ENCODE measurements at places on chromosomes 2 and 18.

GRCh38 chr18:39951142-39951720, 2003.8 kb upstream of the PIK3C3 start:
- no peak for DNase-seq

DNA sequence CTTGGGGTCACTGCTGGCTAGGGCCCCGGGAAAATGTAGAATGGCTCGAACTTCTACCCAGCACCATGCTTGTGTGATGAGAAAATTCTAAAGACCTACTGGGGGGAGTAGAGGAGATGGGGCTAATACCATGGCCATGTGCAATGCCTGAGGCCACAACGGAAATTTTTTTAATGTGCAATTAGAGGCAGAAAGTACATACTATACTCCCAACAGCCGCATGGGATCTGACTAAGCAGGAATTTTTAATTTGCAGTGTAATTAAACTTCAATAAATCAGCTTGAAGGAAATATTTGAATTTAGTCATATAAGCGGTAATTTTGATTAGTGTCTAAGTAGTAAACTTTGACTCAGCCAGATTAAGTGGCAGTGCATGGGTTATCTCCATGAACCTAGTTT, 53.2 kb upstream of the CNGA3 start:
- no peak for DNase-seq

- no peak for DNase-seq
Observed at GRCh38 chr2:75466708-75467311, 93.9 kb downstream of the EVA1A start.

GRCh38 chr2:10017313-10017941, 25.9 kb upstream of the KLF11 start:
- DNase-seq = no peak

DNA sequence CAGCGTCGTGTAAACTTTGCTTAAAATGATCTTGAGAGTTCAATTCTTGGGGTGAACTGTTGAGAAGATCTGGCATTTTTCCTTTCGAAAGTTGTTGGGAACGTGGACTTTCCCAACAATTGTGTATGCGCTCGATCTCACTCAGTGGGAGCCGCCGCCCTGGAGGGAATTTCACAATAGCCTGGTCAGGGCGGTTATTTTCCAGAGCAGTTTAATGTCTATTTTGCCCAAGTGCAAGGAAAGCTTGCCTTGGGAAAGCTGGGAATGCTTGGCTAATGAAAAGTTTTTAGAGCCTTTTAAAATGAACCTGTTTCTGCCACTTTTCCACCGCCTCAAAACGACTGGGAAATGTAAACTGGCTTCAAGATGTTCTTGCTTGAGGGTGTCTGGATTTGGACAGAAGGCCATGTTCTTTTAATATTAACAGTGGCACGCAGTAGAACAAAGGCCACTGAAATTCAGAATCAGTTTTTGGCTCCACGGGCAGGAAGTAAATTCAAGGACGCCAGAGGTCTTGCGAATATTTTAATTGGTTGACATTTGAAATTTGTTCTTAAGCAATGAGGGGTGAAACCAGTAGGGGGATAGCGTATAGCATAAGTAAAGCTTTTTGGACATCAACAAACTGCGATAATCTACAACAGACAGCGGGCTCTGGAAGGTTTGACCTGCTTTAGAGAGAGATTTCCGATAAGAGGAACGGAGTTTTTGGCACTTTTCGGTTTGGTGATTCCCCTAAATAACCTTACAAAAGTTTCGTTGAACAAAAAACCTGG, 1.2 kb downstream of the CFLAR start:
- DNase-seq = no peak

DNA sequence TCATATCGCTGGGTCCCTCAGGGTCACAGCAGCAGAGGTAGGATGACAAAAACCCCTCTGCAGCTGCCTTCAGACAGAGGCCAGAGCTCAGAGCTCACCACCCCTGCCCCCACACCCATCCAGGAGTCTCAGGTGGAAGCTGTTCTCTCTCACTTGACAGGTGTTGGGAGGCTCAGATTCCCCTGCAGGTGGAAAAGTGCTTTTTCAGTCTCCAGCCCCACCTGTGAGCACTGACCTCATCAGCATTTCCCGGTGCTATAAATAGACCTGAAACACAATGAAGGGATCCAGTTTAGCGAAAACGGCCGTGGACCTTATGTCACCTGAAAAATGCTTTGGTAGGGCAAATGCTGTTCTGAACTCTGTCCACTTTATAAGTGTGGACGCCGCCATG, 254.9 kb downstream of the NDUFA10 start:
- DNase-seq = no peak

DNA sequence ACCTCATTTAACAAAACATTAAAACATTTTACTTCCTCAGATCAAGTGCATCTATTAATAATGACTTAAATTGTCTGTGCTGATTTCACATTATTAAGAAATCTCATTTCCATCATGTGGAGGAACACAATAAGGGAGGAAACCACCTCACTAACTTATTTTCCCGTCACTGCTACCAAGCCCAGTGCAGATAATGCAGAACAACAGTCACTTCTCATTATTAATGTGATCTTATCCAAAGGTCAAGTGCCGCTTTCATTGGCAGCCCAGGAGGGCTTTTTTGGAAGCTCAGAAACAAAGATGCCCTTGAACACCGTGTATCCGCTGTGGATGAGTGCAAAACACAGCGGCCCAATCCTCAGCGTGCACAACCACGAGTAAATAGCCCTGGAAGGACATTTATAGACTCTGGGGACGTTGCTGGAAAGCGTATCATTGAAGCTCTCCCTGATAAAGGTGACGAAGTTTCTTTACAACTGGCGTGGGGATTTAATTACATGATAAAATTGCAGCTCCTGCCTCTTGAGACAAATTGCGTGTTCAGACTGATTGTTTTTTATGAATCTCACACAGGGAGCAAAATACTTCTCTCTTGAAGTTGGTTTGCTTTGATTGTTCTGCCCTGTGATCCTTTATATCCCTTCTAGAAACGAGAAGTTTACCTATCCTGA, 13.2 kb downstream of the ASB18 start:
- no peak for DNase-seq

- DNase-seq = no peak
Observed at GRCh38 chr2:10700078-10700803, 10.5 kb upstream of the NOL10 start.

DNA sequence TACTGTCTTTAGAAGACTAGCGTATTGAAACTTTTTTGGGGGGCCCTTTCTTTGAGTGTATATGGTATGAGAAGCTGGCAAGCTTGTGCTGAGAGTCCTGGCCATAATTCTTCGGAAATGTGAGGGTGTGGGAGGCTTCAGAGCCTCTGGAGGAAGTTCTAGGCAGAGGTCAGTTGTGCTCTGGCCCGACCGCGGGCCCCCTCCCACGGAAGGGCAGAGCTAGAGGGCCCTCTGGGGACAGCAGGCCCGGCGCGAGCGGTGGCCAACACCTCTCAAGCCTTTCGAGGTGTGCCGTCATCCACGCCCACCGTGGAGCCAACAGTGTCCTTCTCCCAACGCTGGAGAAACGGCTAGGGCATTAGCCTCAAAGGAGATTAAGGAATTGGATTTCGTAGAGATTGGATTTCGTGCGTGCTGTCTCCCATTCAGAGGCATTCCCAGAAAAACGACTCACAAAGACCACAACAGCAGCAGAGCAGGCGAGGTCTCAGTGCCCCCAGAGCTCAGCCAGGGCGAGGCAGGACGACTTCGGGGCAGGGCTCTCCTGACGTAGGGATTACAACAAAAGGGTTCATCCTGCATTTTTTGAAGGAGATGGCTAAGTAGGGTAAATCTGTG, 2.2 kb upstream of the MTCL1 start:
- no peak for DNase-seq

DNA sequence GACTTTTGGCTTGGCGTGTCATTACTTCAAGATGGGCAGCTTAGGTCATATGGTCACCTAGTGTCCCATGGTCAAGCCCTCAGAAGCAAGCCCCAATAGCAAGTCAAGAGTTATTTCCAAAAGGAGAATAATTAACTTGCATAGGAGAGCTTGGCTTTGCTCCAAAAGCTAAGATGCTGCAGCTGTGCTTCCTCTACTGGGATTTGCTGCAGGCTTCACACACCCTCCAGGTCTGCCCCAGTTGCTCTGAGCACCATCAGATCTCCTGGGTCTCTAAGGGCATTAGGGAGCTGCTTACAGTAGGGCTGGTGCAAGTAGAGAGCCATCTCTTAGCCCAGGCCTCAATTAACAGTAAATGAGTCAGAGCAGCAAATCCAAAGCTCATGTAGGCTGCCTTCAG, 46.6 kb downstream of the THUMPD2 start:
- DNase-seq = no peak

GRCh38 chr2:30356776-30357175, 90.3 kb upstream of the LCLAT1 start:
- no peak for DNase-seq

- DNase-seq = no peak
Observed at GRCh38 chr2:122635686-122636085, 880.2 kb downstream of the TSN start.

- DNase-seq = no peak
Observed at GRCh38 chr2:234690569-234691213, 193.8 kb upstream of the ARL4C start.

DNA sequence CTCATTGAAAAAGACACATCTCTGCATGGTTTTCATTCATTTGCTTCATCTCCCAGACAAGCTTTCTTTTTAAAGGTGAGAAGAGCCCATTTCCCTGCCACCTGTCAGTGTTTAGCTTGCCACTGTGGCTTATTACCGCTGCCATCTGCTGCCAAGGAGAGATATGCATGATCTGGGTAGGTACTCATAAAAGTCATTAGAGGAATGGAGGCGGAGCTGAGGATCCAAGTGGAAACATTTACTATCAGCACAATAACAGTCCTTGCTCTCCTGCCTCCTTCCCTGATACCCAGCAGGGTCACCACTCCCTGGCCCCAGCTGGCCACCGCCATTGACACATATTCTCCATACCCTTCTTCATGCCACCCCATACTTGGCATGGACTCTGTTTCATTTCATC, 390.4 kb downstream of the TSN start:
- no peak for DNase-seq

- DNase-seq = no peak
Observed at GRCh38 chr2:241665731-241666440, 20.7 kb downstream of the DTYMK start.

DNA sequence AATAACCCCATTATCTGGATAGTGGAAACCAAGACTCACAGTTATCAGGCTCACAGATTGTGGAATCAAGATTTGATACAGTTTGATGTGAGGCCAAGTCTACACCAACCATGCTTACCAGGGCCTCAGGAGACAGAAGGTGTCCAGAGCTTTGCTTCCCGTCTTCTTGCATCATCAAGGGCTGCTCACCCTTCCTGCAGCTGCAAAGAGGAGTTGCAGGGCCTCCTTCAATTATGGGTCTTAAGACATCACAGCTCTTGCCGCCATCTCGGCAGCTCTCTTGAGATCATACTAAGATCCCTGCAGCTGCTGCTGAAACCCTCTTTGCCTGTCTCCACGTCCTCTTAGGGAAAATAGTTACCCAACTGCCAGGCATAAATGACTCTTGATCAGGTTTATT, 176.0 kb downstream of the MGAT5 start:
- DNase-seq = no peak

DNA sequence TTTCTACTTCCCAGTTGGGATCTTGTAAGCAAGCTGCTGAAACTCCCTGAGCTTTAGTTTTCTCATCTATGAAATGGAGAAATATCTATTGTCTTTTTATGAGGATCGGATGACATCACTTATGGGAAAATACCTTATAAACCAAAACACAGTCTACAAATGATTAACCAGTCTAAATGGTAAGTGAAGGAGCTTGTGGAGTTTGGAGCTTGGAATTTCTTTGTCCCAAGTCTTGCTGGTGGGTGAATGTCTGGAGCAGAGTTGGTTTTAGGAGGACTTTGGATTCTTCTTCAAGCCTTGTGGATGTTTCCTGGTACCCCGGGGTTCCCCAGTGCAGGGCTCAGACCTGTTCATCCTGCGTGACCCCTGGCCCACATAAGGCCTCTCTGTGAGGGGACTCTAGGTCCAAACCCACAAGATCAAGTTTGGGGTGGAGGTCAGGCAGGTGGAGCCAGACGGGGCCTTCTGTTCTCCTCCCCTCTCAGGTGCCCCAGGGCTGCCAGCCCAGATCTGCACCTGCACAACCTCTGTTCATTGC, 43.2 kb downstream of the FOSL2 start:
- no peak for DNase-seq

DNA sequence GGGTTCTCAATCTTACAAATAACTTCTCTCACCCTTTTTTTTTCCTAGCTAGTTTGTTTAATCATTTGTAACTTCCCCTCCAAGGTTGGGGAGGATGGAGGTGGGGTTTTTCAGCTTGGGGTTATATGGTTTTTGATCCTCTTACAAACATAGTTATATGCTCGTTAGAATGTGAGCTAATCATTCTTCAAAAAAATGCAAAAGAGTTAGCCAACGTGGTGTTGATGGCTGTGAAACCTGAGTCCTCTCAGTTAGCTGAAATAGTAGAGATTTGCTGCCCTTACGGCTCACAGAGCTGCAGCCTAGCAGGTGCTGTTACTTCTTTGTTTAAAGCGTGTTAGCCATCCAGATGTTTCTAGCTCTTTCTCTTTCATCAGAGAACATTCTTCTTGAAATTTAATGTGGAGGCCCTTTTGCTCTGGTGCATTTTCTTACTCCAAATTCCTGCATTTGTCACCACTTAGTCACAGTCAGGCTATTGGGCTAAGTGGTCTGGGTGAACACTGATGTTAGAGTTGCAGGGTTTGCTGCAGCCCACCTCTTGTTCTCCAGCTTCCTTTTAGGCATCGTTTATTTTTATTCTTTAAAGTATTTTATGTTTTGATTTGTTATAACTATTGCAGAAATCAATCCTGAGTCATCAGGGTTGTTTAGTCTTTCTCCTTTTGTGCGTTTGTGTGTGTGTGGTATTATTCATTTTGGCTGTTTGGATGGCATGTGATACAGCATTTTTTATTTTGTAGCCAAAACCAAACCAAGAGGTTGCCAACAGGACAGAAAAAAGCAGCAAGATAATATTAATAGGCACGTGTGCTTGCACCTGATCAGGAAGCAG, 41.1 kb downstream of the LIMS1 start:
- no peak for DNase-seq

DNA sequence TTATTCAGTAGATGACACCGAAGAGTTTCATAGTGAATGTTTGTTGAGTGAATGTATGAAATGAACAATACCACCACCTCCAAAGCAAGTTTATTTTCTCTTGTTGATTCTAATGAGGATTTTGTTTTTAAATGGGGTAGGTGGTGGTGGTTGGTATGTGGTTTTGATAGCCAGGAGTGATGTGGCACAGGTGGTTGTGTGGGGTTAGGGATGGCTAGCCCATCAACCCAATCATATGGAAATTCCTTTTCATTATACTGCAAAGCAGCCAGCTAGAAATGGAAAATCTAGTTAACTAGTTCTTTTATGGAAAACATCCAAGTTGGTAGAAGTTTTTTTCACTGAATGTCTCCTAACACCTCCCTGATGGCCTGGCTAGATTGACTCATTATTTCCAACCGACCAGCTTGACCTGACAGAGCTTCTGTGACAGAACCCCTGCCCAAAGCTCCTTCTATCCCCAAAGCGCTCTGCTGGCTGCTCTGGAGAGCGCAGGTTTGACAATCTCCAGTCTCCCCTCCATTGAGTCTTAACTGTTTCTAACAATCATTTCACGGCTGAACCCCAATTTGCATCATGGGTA, 376.9 kb downstream of the MTX2 start:
- DNase-seq = no peak

- DNase-seq = no peak
Observed at GRCh38 chr18:71995904-71996465, 548.2 kb downstream of the CBLN2 start.

GRCh38 chr2:44972771-44973535, 31.5 kb downstream of the SIX3 start:
- DNase-seq = no peak
